ENCODE measurements at places on chromosomes 6 and 20.

DNA sequence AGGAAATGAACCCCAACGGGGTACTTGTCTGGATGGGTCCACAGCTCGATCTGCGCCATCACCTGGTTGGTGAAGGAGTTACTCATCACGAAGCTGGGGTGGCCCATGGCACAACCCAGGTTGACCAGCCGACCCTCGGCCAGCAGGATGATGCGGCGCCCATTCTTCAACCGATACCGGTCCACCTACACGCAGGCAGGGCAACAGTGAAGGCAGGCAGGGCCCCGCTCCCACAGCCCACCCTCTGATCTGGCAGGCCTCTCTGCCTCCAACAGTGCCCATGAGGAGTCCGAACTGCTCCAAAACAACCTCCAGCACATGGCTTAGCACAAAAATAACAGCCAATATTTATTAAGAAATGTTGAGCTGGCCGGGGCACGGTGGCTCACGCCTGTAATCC, 17.7 kb downstream of the AHCY start:
- no peak for DNase-seq

- DNase-seq = no peak
Measured at GRCh38 chr6:167828325-167828956, 1.7 kb downstream of the AFDN start.

- no peak for DNase-seq
Measured at GRCh38 chr20:53316206-53316937, 277.3 kb downstream of the ZNF217 start.

- no peak for DNase-seq
Measured at GRCh38 chr6:79640146-79641111, 9.3 kb downstream of the SH3BGRL2 start.

DNA sequence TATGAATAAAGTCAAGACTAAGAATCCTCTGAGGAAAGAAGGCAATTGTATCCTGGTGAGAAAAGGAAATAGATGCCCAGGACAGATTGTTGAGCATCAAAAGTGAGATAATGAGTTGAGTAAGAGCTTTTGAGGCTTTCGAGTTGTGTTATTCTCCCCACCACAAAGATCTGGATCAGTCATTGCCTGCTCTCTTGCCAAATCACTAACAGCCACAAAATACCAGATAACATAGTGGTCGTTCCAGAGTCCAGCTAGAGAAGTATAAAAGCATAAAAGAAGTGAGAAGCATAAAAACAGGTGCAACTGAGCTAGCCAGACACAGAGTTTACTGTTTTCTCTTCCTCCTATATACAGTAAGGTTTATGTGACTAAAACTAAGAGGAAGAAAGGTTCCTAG, 4.9 kb downstream of the SPINT4 start:
- peak; percentile 74 for DNase-seq

DNA sequence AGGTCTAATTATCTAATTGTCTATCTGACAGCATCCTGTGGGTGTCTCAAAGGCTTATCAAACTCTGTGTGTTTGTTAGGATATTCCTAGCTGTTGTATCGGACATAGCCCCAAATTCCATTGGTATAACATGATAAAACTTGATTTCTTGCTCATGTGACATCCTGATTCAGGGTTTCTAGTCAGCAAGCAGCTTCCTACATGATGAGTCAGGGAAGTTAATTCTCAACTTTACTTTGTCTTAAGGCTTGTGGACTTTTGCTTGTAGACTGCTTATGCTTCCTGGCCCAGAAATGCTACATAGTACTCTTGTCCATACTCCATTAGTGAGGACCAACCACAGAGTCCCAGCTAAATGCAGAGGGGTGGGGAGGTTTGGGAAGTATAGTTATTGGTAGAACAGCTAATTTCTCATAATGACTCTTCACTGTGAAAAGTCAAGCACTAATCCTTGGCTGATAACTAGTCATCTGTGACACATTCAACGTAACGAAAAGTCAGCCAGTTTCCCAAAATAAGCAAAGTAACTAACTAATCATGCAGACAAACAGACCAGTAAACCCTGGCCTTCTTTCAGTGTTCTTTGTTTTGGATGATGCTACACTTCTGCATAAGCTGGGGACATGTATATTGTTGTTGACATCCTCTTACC, 25.8 kb downstream of the NKAIN2 start:
- DNase-seq = no peak

DNA sequence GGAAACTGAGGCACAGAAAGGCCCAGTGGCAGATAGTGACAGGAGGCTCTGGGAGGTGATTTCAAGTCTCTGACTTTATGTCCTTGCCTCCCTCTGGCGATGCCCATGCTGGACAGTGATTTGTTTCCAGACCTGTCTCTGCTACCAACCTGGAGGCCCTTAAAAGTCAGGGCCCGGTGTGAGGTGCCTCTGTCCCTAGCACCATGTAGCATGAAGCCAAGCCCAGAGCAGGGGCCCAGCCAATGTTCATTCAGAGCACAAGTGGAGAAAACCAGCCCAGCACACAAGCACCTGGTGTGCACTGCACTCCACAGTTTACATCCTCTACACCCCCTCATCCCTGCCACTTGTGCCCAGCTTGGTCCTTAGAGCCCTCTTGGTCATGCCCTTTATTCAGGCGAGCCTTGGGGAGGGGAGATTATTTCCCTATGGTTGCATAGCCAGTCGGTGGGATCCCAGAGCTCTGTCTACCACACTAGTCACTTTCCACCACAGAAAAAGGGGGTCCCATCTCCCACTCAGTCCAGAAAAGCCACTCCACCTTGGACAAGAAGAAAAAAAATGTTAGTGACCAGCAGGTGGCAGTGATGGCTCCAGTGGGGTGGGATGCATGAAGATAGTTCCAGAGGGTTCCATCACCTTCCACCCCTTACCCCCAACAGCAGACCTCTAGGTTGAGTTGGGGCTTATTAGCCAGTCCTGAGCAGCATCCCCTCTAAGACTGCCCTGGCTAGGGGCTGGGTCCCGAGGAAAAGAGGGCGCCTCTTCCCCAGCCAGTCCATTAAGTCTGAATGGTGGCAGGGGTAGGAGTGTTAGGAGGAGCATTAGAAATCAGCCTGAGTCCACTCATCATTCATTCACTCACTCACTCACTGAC, 30.9 kb downstream of the KIAA1755 start:
- peak; percentile 31 for DNase-seq

DNA sequence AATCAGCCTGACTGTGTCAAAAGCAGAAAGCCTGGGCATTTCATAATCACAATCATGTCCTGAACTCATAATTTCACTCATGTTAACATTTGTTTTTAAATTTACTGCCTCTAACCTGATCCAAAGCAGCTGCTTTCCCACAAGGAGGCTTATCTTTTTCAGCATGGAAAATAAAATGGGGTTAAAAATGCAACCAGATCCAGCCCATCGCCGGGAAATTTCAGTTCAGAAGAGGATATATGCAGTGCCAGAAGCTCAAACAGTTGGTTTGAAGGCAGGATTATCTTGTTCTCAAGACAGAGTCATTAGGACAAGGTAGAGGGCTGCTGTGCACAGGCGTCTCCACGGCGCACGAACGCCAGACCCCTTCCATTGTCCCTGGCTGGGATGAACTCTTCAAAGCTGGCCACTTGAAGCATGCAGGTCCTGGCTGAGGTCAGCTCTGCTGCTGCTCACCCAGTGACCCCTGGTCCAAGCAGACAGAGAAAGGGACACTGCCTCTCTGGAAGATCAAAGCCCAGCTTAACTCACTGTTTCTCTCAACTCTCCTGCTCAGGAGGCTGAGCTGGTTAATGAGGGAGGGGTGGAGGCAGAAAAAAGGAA, 191.1 kb upstream of the HEY2 start:
- DNase-seq = no peak

- DNase-seq = no peak
Measured at GRCh38 chr6:143159001-143159400, 98.3 kb downstream of the AIG1 start.

GRCh38 chr6:2026133-2026532, 219.3 kb downstream of the GMDS start:
- no peak for DNase-seq

GRCh38 chr6:158589366-158589765, 29.5 kb downstream of the TMEM181 start:
- no peak for DNase-seq

GRCh38 chr6:43623880-43624785, 4.9 kb downstream of the GTPBP2 start:
- DNase-seq = no peak

GRCh38 chr20:7722564-7722963, 217.7 kb downstream of the HAO1 start:
- no peak for DNase-seq

DNA sequence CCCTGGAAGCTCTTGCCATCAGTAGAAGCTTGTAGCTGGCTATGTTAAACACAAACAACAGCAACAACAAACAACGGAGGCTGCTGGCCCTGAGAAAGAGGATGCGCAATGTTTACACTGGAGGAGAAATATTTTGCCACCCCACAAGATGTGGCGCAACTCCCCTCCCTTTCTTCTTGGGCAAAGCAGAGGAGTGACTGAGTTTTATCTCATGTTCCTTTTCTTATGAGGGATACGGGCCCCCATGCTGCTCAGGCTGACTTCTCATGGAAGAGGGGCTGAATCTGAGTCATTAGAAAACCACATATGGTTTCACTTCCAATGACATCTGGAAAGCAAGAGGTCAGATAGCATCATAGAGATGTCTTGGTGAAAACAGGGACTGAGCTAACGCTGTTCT, 75.9 kb upstream of the HDDC2 start:
- peak; percentile 97 for DNase-seq

- DNase-seq = no peak
Measured at GRCh38 chr20:50264534-50265145, 74.0 kb downstream of the CEBPB start.

GRCh38 chr6:20919677-20920385, 385.6 kb downstream of the CDKAL1 start:
- DNase-seq = no peak

GRCh38 chr6:146056506-146056905, 27.6 kb downstream of the GRM1 start:
- peak; percentile 2 for DNase-seq

DNA sequence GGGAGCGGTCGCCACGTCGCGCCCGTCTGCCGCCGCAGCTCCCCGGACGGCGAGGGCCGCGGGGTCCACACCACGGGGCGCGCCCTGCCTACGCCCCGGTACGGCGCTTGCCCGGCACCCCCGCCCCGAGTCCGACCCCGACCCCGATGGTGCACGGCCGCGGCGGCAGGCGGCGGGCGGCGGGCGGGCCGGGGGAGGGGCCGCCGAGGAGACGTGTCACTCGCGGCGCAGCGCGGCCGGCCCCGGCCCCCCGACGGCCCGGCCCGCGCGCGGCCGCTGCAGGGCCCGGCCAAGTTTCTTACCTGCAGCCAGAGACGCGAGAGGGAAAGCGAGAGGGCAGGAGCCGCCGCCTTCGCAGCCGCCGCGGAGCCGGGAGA, 328 bp downstream of the RRBP1 start:
- DNase-seq = no peak

DNA sequence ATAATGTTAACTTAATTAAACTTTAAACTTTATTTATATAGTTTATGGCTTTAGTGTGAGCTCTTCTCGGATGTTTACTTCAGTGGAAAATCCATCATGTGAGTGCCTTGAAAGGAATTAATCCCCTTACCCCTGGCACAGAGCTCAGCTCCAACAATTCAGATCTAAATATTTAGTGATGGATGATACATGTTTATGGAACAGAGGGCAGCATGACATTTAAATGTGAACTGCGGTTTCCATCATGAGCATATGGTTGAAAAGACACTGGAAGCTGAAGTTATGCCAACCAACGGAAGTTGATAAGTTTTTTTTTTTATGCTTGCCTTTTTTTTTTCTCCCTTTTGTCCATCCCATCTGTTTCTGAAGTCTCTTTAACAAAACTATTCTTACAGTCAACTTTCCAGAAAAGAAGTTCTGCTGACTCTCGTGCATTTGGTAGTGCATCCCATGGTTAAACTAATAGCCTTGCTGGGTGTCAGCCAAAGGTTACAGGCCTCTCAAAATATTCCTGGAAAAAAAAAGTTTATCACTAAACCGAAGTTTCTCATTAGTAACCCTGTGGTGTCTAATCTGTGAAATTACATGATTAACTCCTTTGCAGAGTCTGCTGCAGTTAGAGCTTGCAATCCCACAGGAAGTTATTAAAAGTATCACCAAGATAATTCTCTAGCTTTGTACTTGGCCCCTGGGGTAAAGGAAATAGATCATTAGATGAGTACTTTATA, 243.9 kb upstream of the TCF21 start:
- no peak for DNase-seq

DNA sequence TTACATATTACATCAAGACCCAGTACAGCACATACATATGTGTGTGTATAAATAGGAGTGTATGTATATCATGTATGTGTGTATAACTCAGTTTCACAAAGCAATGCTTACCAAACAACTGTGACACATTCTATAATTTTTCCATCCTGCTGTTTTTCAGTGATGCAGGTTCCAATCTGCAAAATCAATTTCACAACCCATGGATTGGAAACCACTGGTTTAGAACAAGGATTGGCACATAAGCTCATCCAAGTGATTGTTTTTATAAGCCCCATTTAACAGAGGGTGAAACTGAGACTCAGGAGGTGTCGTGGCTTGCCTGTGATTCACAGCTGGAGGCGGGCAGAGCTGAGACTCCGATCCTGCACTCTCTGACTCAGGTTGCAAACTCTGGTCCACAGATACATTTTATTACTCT, 158.2 kb downstream of the ZMYND8 start:
- peak; percentile 24 for DNase-seq

- DNase-seq = no peak
Measured at GRCh38 chr6:147546501-147547368, 38.2 kb downstream of the SAMD5 start.

DNA sequence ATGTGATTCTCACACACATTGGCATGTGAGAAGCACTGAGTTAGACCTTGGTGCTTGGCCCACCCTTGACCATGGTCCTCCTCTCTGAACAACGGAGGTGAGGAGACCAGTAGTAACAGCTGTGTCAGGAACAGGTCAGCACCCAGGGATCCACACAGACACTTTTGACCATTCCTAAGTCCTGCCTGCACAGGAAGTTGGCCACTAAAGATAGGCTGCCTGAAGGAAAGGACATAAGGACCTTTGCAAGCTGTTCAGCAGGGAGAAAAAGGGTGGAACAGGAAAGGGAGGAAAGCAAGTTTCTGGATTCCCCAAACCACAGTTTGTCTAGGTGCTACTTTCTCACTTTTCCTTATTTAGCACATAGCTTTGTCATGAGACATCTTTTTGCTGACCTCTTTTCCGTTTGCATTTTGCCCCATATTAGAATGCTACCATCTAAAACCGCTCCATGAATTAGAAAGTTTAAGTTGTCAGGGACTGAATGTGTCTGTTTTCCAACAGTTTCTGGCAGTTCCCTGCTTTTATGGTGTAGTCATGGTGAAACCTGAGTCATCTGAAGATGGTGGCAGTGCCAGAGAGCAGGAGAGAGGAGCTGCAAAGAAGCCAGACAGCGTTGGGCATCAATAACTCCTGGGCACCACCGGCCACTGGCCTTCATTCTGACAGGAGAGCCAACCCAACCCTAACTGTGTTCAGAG, 1.1 kb upstream of the CD109 start:
- DNase-seq = no peak

GRCh38 chr6:134449781-134450180, 131.9 kb upstream of the SGK1 start:
- DNase-seq = no peak

GRCh38 chr6:168884050-168884645, 369.5 kb downstream of the THBS2 start:
- peak; percentile 58 for DNase-seq

All from MV-4-11 (cell line).